ENCODE measurements at places on chromosomes 3 and 15.
A peak's percentile ranks its signal among the peaks of the same experiment; 100 is the strongest.

GRCh38 chr15:70094690-70095311 is 2.9 kb downstream of the TLE3 start:
- DNase-seq, result no peak

DNA sequence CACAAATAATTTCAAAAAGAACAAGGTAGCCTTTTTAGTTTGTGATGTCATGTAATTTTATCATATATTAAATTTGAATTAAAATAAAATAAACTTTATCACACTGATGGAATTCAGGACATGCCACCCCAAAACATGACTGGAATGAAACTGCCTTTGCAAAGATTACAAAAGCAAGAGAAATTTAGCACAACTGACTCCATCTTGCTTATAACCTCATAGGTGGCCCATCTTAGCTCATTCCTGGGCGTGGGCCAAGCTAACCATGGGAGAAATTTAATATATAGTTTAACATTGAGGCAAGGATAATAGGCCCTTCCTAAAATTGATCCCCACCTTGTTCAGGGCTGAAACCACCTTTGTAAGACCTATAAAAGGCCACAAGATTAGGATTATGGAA is 235.6 kb downstream of the ZNF385D start:
- DNase-seq, result no peak

GRCh38 chr3:193377591-193377990 is 962 bp downstream of the ATP13A5 start:
- DNase-seq, result no peak

- DNase-seq, result no peak
Observed at GRCh38 chr3:179720196-179720595, 67.4 kb downstream of the USP13 start.

DNA sequence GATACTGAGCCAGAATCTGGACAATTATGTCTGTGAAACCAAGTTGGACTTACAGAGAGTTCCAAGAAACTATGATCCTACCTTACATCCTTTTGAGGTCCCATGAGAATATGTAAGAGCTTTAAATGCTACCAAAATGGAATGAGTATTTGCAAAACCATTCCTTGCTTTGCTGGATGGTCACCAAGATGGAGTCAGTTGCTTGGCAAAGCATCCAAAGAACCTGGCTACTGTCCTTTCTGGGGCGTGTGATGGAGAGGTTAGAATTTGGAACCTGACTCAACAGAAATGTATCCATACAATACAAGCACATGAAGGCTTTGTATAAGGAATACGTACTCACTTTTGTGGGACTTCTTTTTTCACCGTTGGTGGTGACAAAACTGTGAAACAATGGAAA is 36.2 kb downstream of the AP4E1 start:
- no peak for DNase-seq

GRCh38 chr3:173945806-173946205 is 548.3 kb downstream of the NLGN1 start:
- no peak for DNase-seq

GRCh38 chr15:79948761-79949160 is 22.2 kb downstream of the BCL2A1 start:
- DNase-seq, result no peak

GRCh38 chr3:156321945-156322344 is 201.6 kb downstream of the KCNAB1 start:
- DNase-seq, result no peak

GRCh38 chr15:87931584-87931983 is 325.0 kb downstream of the NTRK3 start:
- DNase-seq, result no peak

- DNase-seq, result no peak
Observed at GRCh38 chr3:23576379-23576959, 229.3 kb upstream of the UBE2E1 start.

- DNase-seq, result no peak
Observed at GRCh38 chr15:47374222-47374621, 343.1 kb upstream of the SEMA6D start.

GRCh38 chr15:66236806-66237375 is 16.7 kb downstream of the MEGF11 start:
- no peak for DNase-seq

DNA sequence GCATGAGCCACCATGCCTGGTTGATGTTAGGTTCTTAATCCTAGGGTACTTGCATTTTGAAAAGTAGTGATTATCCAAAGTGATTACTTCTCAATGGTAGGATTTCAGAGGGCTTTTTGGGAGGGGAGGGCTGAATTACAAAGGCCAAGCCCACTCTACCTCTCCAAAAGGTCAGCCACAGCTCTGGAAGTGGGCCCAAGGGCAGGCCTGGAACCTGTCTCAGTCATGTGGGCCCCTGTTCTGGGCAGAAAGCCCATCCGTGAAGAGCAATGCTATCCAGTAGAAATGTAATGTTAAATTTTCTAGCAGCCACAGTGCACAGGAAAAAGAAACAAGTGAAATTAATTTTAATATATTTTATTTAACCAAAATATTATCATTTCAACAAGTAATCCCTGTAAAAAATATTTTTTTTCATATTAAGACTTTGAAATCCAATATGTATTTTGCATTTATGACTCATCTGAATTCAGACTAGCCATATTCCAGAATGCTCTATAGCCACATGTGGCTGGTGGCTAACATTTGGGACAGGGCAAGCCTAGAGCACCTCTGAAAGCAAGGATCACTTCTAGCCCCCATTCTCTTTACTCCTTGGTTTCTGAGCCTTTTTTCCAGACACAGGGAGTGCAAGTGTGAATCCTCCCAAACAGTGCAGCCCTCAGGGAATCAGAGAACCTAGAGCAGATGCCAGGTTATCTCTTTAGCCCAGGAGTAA is 16.8 kb downstream of the RFT1 start:
- no peak for DNase-seq

GRCh38 chr15:81330366-81331090 is 6.6 kb upstream of the STARD5 start:
- no peak for DNase-seq

GRCh38 chr3:124800511-124801258 is 70.4 kb downstream of the UMPS start:
- no peak for DNase-seq

- no peak for DNase-seq
Observed at GRCh38 chr3:45163481-45163880, 17.3 kb upstream of the CDCP1 start.

- DNase-seq, result no peak
Observed at GRCh38 chr15:39479911-39480310, 101.0 kb upstream of the THBS1 start.

- DNase-seq, result no peak
Observed at GRCh38 chr15:42619656-42620371, 44.4 kb downstream of the STARD9 start.

- no peak for DNase-seq
Observed at GRCh38 chr15:34182942-34183341, 27.0 kb downstream of the KATNBL1 start.

DNA sequence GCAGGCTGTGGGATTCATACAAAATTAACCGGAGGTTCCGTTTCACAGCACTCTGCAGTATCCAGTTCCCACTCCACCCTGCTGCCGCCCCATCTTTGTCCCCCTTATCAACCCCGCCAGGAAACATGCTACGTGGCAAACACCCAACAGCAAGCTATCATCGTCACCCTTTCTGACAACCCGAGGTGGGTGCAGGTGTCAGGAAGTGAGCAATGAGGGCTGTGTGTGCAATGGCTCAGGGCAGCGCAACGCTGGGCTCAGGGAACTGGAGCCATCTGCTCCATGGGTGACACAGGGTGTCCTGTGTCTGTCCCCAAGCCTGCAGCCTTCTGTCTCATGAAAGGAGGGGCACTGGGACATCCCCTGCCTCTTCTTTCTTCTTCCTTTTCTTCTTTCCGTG is 60.9 kb downstream of the ATP2B2 start:
- no peak for DNase-seq

DNA sequence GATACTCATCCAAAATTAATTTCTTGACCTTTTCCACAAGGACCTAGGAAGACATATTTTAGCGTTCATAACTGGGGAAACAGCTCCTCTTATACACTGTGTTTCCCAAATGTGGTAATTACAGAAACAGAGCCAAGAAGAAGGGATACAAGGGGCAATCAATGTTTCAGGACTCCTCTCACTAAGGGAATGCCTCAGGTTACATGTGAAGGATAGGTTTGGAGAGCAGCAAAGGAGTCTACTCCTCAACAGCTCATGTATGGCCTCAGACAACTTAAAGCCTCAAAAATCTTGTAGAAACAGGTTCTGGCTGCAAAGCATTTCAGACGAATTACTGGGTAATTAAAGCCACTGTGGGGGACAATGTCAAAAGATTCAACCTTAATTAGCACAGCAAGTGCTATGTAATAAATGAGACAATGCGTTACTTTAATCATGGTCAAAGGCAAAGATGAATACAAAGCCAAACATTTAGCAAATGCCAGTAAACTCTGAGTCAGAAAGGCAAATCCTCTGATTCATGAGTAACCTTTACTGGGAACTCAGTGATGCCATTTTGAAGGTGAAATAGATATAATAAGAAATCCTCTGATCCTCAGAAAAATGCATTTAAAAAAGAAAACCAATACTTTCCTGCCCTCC is 1111.2 kb downstream of the TUSC7 start:
- DNase-seq, result no peak

- DNase-seq, result no peak
Observed at GRCh38 chr3:136733317-136733833, 18.8 kb downstream of the STAG1 start.

- DNase-seq, result no peak
Observed at GRCh38 chr3:188092648-188093047, 61.3 kb upstream of the LPP start.

GRCh38 chr3:127531821-127532220 is 58.7 kb downstream of the TPRA1 start:
- DNase-seq, result no peak

- peak; percentile 45 for DNase-seq
Observed at GRCh38 chr3:32176989-32177701, 61.3 kb upstream of the CMTM8 start.

- no peak for DNase-seq
Observed at GRCh38 chr3:133278260-133279043, 121.4 kb upstream of the BFSP2 start.

- DNase-seq, result no peak
Observed at GRCh38 chr15:91861223-91861622, 7.7 kb downstream of the SLCO3A1 start.

DNA sequence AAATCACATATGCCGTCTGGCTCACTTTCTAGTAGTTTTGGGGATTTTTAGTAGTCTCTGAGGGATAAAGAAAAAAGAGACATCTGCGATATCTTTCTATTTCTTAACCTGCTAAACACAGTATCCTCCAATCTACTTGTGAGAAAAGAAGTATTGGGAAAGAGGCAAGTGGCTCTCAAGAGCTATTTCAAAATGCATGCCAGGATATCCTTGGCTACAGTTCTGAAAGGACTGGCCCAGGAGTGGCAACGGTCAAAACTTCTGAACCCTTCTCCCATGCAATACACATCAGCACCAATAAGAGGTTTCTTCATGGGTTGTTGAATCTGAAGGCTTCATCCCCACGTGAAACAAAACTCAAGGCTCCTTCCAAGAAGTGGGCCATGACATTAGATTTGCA is 204.0 kb upstream of the WNT5A start:
- DNase-seq, result no peak

- DNase-seq, result no peak
Observed at GRCh38 chr15:29681166-29681845, 141.0 kb downstream of the TJP1 start.

DNA sequence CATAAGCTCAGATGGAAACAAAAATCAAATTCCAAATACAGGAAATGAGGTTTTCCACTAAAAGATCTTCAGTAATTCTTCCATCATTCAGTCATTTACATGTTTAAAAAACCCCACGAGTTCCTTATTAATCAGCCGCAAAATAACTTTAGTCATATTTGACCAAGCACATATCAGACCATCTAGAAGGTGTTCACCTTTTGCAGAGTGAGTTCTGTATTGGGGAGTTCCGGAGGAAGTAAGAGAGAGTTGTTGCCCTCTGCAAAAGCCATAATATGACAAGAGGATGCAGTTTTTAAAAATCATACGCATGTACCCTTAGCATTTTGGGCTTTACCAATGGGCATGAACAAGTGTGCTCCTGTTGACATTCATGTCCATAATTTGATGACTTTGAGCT is 61.6 kb downstream of the CCR1 start:
- DNase-seq, result no peak

DNA sequence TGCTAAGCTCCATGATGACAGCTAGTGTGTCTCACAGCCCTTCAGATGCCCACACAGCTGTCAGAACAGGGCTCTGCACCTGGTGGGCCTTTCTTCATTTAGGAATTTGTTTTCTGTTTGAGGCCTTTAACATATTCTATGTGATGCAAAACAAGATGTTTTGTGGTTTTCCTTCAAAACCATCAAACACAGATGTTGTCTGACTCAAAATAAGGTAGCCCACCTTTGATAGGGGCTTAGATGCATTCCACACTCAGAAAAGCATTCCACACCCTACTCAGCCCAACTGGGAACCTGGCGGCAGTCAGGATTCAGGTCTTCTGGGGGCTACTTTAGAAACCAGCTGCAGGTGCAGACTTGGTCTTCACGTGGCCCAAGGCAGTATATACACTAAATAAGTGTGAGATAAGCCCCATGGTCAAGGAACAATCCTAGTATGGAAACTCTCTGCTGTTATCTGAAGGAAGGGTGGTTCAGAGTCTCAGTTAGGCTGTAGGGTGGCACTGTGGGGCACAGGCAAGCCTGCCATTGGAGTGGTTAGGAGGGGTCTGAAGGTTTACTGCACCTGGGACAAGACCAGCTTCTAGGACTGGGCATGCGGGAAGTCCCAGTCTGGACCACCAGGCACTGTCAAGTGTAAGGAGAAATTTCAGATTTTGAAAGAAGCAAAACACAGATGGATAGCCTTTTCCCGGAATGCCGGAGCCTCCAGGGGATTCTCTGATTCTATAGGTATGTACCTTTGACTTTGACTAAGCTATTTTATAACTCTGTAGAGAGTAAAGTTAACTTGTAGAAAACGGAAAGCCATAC is 20.1 kb downstream of the LRRC2 start:
- no peak for DNase-seq

- DNase-seq, result no peak
Observed at GRCh38 chr3:145124900-145125678, 1035.9 kb downstream of the PLOD2 start.

GRCh38 chr3:113895964-113896363 is 51.8 kb upstream of the ZDHHC23 start:
- DNase-seq, result no peak

DNA sequence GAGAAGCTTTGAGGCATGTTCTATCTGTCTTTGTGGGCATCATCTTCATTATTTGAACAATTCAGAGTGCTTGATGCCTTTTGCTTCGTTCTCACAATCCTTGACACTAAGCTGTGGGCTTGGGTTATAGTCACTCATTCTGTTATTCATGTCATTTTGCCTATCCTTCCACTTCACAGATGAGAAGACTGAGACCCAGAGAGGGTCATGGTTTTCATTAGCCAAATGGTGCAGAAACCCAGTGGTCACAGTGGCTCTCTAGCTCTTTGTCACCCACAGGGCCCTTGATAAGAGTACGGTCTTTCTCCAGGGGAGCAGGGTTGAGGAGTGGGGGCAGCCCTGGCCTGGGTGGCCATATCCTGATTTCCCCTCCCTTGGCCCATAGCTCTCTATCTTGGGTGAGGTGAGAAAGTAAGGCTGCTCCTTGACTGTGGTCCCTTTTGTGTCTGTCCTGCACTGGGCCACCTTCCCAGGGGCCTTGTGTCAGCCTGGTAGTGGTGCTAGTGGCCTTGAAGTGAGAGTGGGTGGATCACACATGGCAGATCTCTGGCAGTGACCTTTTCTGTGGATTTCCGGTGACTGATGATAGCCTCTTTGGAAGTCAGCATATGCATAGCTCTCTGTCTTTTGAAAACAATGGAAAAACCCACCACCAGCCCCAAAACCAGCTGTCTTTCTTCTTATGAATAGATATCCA is 130.1 kb downstream of the IGF1R start:
- no peak for DNase-seq

All from stimulated activated CD4-positive, alpha-beta T cell treated with anti-CD3 and anti-CD28 coated beads, Interleukin-1b, Interleukin-23, amount 100 ng/mL, for 1 hour (primary cell).